ENCODE measurements at places on chromosomes 12 and 14. TPM values are rescaled to one million over a fixed set of nuclear protein-coding genes. Genes with fewer than 3 reads are reported as not detected.

GRCh38 chr12:67315661-67316060, 46.5 kb downstream of the CAND1 start:
- no peak for DNase-seq
- no peak overlapping the region for H3K27ac ChIP-seq
- no peak overlapping the region for H3K4me3 ChIP-seq

- DNase-seq: no peak
- no peak overlapping the region for H3K4me3 ChIP-seq
- peaks cover 30% of the 10 kb centered on the region for H3K27me3 ChIP-seq
- H3K4me1 ChIP-seq: peaks cover 27% of the 10 kb centered on the region
- H3K36me3 ChIP-seq: no peaks in the 10 kb centered on the region
Observed at GRCh38 chr12:64585104-64585503, 25.2 kb upstream of the RASSF3 start.

DNA sequence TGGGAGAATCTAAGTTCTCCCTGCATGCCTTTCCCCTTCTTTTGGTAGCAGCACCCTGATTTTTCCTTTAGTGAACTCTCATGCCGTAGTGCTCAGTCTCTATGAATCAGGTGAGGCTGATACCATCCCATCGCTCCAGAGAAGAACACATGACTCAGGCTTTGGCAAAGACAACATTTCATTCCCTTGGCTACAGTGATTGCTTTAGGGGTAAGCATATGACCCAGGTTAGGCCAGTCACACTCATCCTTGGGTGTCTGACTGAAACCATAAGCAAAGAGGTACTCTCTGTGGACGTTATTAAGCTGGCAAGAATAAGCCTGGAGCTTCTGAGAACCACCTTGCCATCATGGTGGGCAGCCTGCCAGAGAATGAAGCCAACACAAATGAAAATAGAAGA, 141.8 kb downstream of the MYRFL start:
- 0 out of 2 replicates have a peak, but pooled peaks cover 3% of the 10 kb centered on the region for H3K36me3 ChIP-seq
- H3K27me3 ChIP-seq: no peaks in the 10 kb centered on the region
- no peak overlapping the region for H3K4me3 ChIP-seq
- peaks cover 3% of the 10 kb centered on the region for H3K4me1 ChIP-seq
- no peak overlapping the region for H3K27ac ChIP-seq

GRCh38 chr12:49195736-49196135, 6.9 kb upstream of the TUBA1A start:
- DNase-seq: no peak
- no peaks in the 10 kb centered on the region for H3K27me3 ChIP-seq
- H3K4me3 ChIP-seq: no peak overlapping the region
- peaks cover 13% of the 10 kb centered on the region for H3K4me1 ChIP-seq
- 0 out of 2 replicates have a peak overlapping the region, but pooled peaks have one; percentile 4 for H3K27ac ChIP-seq

B4GALNT3 gene
- total RNA-seq: 19.0 TPM

MDGA2 gene
- 4.9 TPM for total RNA-seq

OAS1 gene
- total RNA-seq: 0.27 TPM

LHX5 gene
- 1.5 TPM for total RNA-seq
